ENCODE measurements at places on chromosomes 6 and 20.

DNA sequence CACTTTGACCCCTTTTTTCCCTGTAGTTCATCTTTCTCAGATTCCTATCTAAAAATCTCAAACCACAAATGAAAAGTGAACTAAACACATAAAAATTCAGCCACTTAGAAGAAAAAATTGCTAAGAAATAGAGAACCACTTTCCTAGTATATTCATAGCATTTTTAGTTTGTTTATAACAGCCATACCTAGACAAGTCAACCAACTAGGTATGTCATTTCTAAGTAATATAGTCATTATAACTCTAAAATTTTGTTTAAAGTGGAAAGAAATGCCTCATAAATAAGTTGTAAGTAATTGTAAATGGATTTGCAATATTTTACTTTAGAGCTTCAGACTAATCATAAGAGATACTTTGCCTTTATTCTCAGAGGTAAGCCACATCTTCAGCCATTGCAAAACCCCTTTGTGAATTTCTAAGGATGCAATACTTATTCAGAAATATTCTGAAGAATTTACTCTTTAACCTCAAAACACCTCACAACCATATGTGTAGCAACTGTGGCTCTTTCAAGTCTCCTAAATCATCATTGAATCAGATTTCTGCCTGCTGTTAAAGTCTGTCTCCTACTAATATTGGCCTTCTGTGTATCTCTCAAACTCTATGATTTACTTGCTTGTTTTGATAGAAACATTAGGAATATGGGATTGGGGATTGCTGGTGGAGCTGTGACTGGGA is 6.9 kb upstream of the SUMO4 start:
- DNase-seq = no peak

DNA sequence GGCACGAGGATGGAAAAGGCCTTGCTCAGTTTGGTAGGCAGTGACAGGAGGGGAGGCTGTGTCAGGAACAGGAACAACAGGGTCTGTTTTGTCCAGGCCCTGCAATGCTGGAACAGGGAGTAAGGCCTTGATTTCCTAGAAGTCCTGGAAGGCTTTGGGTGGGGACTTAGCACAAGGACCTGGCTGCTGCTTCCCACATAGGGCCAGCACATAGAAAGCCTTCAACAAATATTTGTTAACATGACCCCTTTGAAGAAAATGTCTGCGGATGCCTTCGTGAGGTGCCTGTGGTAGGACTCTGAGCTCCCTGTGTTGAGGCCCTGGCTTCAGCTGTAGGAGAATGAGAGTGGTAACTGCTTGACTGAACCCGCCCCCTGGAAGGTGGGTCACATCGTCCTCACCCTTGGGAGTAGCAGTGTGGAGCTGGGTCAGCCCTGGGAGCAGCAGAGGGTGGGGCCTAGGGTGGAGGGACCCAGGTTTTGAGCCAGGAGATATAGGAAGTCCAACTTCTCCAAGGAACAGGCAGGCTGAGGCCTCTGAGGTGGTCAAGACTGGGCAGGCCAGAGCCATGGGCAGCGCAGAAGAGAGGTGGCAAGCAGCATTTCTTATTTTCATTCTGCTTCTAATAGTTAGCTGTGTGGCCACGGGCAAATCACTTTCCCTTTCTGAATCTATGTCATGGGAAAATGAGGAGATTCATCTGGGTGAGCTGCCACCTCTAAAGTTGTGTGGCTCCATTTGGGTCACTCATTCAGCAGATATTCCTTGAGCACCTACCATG is 50.0 kb downstream of the CNBD2 start:
- DNase-seq = no peak

- no peak for DNase-seq
These were observed 66.7 kb downstream of the LRRC1 start for GRCh38 chr6:53861518-53861917.

- DNase-seq = no peak
These were observed 265.8 kb downstream of the TAF4 start for GRCh38 chr20:61799928-61800327.

- DNase-seq = no peak
These were observed 479.7 kb upstream of the FLRT3 start for GRCh38 chr20:14817101-14817500.

DNA sequence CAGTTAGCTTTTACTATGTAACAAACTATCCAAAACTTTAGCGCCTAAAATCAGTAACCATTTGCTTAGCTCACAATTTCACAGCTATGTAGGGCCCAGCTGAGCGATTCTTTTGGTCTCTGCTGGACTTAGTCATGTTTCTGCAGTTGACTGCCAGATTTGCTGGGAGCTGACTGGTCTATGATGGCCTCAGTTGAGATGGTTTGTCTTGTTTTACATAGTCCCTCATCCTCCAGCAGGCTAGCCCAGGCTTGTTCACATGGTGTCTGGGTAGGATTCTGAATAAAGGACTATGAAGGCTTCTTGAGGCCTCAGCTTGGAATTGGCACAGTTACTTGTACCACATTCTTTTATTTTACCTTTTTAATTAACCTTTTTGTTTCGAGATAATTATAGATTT is 247.8 kb upstream of the CHD6 start:
- DNase-seq = no peak

DNA sequence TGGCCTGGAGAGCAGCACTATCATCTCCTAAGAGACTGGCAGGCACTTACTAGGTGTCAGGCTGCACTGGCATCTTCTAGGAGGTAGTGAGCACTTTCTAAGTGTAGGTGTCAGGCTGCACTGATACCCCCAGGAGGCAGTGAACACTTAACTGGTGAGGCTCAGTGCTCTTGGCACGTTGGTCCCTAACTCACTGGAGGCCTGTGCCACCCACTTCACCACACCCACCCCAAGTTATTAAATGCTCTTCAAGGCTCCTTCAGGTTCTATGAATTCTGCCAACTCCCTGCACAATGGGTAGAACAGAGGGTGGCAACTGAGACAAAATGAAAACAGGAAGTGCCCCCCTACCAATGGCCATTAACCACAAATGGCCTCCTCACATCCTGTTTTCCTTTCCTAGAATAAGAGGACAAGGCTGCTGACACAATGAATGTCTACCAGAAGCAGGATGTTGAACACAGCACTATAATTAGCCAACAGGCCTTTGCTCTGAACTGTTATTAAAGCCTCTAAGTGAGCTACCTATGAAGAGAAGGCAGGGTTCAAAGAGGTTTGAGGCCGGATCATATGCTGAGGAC is 29.4 kb downstream of the NCOA5 start:
- no peak for DNase-seq

GRCh38 chr6:15036690-15037245 is 209.1 kb upstream of the JARID2 start:
- DNase-seq = no peak

GRCh38 chr20:7693761-7694160 is 246.5 kb downstream of the HAO1 start:
- no peak for DNase-seq

DNA sequence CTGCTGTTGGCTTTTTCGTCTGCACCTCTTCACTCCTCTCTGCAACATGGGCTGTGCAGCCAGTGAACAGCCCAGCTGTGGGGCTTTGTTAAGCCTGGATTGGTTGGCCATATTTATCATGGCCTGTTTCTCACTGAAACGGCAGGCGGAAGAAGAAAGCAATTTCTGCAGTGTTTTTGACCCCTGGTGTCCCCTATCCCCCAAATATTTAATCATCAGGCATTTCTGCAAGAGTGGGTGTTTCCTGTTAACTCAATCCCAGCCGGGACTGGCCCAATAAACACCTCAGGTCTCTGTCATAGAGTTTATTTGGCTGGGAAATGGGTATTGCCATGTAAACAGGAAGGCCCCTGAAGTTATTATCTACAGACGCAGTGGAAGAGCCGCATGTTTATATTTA is 174.8 kb upstream of the SUPT3H start:
- DNase-seq = no peak

Data from stimulated activated naive CD4-positive, alpha-beta T cell treated with Interleukin-2 at 50 U/mL for 16 hours (primary cell).